Effector memory CD4-positive, alpha-beta T cell (primary cell): ENCODE measurements at places on chromosomes 4 and X.

DNA sequence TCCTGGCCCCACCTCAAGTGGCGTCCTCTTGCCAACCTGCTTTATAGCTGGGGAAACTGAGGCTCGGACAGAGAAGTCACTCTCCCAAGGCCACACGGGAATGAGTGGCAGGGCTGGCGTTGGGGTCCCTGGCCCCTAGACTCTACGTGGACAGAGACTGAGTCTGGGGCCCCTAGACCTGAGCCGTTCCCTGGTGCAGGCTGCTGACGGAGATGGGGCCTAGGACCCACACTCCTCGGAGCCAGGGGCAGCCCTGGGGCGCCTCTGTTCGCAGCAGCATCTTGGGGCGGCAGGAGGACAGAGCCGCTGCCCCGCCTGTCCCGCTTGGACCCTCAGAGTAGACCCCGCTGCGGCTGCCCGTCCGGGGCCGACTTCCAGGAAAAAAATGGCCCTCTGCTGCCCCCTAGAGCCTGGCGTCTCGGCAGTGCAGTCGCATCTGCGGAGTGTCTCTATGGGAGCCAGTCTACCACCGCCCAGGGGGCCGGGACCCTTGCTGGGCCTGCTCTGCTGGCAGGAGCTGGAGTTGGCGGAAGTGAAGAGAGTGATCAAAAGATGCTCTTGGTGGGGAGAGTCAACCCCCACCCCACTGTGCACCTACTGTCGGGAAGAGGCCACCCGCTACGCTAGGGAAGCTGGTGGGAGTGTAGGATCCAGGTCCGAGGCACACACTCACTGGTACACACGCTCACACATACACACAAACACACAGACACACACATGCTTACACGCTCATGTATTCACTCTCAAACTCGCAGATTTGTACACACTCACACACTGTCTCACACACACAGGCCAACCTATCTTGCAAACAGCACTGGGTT is 220.1 kb downstream of the AFAP1 start:
- no peak for DNase-seq

DNA sequence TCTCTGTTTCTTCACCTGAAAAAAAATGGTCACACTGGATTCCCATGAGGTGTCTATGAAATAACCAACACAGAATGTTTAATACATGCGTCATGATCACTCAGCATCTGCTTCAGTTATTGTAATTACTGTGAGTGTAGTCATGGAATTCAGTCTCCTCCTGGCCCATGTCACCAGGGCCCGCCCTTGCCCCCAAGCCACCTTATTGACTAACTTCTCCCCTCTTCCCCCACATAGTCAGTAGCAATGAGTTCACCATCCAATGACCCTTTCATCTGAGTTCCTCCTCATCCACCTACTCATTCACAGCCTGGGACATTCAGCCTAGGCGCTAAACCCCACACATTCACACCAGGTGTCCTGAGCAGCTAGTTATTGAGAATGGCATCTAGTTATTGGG is 15.6 kb downstream of the PNMA6F start:
- no peak for DNase-seq

- no peak for DNase-seq
Observed at GRCh38 chr4:83170952-83171399, 56.4 kb upstream of the PLAC8 start.

- DNase-seq = no peak
Observed at GRCh38 chrX:130418740-130419139, 17.0 kb downstream of the RBMX2 start.

DNA sequence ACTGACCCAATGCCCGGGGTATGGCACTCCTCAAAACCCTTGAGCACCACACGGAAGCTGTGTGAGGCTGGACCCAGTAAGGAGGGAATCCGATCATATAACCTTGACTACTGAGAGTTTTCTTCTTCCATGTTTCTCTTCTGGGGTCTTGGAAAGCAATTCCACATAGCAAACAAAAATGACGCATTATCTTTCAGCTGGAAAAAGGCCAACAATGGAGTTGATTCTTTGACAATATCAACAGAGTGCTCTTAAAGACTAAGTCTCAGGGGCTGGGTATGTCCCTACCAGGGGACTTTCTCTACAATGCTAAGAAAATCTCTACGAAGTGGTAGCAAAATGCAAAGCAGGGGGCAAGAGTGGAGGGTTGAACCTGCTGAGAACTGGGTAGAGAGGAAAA is 188.6 kb downstream of the NSUN7 start:
- DNase-seq = no peak

- DNase-seq = no peak
Observed at GRCh38 chrX:129577473-129577872, 37.4 kb downstream of the OCRL start.

- no peak for DNase-seq
Observed at GRCh38 chrX:53595266-53595810, 91.2 kb downstream of the HUWE1 start.

DNA sequence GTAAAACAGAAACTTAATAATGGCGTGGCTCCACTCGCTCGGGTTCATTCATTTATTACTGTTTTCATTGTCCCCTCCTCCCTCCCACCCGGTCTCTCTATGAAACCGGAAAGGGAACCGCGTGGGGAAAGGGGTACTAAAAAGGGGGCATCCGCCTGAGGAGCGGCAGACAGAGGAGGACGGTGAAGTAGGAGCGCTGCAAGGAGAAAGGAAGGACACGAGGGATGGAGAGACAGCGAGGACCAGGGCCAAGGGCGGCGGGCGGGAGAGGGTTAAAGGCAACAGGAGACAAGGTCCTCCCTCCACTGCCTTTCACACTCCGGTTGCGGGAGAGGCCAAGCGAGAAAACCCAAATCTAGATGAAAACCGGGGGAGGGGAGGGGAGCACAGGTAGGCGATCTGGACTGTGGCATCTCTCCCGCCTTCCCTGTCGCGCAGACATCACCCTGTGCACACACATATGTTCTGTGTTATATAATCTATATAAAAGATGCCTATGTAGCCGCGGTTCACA is 829 bp downstream of the ELOVL6 start:
- DNase-seq = peak; percentile 12

- DNase-seq = no peak
Observed at GRCh38 chrX:130680164-130681035, 222.6 kb downstream of the ENOX2 start.

DNA sequence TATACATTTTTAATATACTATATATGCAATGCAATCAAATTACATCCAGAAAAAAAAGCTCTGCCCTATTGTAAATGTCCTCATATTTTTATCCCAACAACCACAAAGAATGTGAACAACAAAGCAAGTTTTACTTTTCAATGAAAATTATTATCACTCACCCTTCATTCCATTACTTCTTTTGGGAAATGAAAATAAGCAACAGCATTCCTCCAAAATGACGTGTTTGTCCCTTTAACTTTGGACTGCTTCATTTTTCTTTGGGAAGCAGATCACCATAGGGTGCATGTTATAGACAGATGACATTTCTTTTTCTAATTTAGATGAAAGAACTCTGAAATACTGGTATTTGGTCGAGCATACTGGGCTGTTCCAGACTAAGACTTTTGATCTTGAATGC is 667.1 kb upstream of the BOD1L1 start:
- DNase-seq = no peak

- DNase-seq = no peak
Observed at GRCh38 chrX:109847257-109848187, 114.5 kb upstream of the ACSL4 start.

- DNase-seq = no peak
Observed at GRCh38 chr4:188107931-188108843, 1.2 kb downstream of the TRIML2 start.

DNA sequence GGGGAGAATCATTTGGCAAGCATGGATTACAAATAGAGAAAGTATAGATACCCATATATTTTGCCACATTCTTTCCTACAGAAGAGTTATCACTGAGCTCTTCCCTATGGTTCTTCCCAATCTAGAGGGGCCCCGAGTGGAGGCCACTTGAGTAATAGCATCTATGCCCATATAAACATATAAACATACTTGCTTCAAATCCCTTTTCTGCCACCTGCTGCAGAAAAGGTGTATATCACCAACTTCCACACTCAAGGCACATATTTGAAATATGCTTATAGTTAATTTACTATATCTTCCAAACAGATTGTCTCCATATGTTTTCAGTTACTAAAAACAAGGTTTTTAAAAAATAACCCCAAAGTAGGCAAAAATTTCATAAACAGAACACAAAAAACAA is 642.8 kb upstream of the DIPK2B start:
- DNase-seq = no peak

- no peak for DNase-seq
Observed at GRCh38 chr4:186151499-186151898, 39.9 kb upstream of the CYP4V2 start.

DNA sequence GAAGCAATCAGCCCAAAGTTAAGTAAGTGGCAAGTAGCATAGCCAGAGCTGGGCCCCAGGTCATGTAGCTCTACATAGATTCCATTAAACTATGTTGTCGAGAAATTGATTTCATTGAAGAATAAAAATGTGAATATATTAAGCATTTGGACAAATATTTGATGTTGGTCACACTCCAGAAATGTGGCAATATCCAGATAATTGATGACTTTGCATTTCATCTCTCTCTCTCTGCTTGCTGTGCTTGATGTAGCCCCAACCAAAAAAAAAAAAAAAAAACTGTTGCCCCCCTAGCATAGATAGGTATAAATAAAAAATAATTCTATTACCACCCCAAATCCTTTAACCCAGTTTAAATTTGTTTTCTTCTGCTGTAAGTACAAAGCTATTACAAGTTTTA is 7.5 kb upstream of the NDST3 start:
- DNase-seq = no peak

- no peak for DNase-seq
Observed at GRCh38 chr4:26362745-26363439, 42.1 kb downstream of the RBPJ start.

DNA sequence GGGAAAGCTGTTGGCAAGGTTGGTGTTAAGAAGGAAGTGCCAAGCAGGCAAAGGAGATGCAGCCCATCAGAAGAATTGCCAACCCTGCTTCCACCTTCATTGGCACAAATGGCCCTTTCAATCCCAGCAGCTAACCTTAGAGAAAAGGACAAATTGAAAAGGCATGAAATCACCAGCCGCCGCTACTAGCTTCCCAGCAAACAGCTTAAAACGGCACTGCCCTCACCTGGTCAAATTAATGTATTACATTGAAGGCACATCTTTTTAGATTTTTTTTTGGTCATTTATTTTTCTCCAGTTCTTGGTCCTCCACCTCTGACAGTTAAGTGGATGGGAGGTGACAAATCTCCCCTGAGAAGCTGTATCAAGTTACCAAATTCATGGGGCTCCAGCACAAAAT is 51.0 kb upstream of the NHSL2 start:
- DNase-seq = no peak

- DNase-seq = no peak
Observed at GRCh38 chr4:149793459-149793858, 22.2 kb downstream of the IQCM start.

DNA sequence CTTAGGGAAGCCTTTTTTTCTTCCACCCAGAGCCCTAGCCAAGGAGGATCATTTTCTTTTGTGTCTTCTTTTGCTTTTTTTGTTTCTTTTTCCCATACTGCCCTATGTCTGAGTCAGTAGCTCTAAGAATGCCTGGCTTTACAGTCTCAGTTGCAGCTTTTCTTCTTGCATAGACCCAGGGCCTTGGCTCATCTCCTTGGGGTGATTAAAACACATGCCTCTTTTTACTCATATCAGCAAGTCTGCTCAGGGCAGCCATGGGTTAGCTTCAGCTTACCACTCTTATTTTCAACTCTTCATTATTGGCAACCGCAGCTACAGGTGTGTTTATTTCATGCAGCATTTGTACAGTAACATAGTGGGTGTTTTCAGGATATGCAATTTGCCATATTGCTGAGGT is 196.5 kb downstream of the STK32B start:
- no peak for DNase-seq

- no peak for DNase-seq
Observed at GRCh38 chr4:37729649-37730004, 43.5 kb upstream of the RELL1 start.

- no peak for DNase-seq
Observed at GRCh38 chr4:166222271-166222670, 349.2 kb downstream of the TLL1 start.

- DNase-seq = no peak
Observed at GRCh38 chrX:35733879-35734278, 64.3 kb upstream of the MAGEB16 start.

- no peak for DNase-seq
Observed at GRCh38 chrX:9231491-9231890, 197.6 kb upstream of the FAM9B start.

GRCh38 chr4:88758264-88758663 is 60.6 kb upstream of the NAP1L5 start:
- DNase-seq = no peak

DNA sequence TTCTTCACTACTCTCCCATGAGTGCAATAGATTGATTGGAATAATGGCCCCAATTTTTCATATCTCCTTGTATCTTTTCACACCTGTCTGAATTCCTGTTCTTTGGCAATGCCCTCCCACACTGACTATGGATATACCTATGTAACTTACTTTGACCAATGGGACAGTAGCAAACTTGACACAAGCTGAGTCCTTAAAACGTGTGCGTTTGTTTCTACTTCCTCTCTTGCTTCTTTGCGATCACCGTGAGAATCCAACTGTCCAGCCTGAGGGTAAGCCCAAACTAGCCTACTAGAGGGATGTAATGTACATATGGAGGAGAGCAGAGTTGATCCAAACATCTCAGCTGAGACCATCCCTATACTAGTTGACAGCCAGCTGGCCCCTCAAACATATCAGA is 19.3 kb downstream of the TEC start:
- no peak for DNase-seq
